GM10248 (cell line): ENCODE measurements at places on chromosomes 3 and 15.

DNA sequence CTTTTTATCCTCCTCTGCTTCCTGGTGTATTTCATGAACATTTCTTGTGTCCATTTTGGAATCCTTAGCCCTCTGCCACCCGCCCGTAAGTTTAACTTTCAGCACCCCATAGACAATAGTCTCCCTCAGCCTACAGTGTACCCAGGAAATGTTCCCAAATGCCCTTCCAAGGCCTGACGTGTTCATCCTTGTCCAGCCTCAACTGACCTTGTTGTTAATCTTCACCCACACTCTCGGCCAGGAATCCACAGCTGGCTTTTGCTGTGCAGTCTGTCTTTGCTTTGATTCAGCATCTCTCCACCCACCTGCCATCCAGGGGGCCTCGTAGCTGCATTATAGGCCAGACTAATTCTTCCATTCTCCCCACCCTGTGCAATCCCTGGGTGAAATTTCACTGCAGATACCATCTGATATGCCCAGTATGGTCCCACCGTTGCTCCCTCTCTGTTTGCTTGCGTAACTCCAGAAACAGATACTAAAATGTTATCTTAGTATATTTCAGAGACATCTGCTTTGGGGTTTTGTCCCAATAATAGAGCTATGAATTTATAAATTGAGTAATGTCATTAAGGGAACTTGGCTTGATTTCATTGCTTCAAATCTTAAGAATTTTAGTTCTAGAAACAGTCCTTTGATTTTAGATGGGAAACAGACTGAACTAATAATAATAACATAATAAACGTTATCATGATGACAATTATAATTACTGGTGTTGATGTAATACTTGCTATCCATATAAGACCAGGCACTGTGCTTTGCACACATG lies 16.6 kb downstream of the GUCA1C start:
- no peak for DNase-seq

GRCh38 chr3:58036293-58037032 lies 28.2 kb downstream of the FLNB start:
- DNase-seq: no peak

GRCh38 chr15:94666553-94666952 lies 435.2 kb downstream of the MCTP2 start:
- no peak for DNase-seq

GRCh38 chr3:114361391-114361790 lies 67.6 kb downstream of the TIGIT start:
- DNase-seq: no peak

GRCh38 chr15:61034678-61035291 lies 194.3 kb downstream of the RORA start:
- DNase-seq: no peak

DNA sequence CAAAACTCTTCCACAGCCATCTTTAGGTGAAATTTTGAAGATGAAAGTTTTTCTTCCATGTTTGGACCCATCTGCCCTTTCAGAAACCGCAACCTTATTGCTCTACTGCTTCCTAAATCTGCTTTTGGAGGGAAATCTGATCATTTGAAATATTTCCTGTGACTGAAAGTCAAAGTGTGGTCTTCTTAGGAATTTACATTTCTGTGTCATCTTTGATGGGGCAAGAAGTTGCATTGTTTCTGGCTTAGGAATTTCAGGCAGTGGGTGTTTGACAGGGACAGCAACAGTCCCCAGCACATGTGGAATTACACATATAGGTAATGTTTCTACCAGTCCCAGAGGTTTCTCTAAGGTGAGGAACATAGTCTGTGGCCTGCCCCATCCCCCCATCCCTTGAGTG lies 5.3 kb upstream of the TYRO3 start:
- no peak for DNase-seq

DNA sequence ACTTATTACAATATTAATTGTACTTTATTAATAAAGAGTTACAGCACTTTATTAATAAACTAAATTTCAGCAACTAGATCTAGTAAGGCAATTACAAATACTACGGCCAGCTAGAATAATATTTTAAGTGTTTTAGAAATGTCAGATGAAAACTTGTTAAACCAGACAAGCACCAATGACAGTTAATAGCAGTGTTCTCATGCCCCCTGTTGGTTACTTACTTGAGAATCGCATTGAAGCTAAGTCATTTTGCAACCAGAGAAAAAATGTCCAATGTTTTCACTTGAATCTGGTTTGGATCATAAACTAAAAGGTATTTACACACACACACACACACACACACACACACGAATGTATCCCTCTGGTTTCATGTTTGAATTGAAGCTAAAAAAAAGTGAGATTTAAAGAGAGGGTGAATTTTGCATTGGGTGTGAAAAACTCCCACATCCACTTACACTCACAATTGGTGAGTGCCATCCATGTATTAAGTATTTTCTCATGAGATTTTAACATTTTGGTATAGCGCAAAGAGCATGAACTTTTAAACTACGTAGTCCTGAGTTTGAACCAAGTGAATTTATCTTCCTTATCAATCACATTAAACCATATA lies 347.7 kb downstream of the ZBBX start:
- DNase-seq: no peak

GRCh38 chr3:156978481-156978961 lies 152.4 kb downstream of the LEKR1 start:
- peak; percentile 53 for DNase-seq

DNA sequence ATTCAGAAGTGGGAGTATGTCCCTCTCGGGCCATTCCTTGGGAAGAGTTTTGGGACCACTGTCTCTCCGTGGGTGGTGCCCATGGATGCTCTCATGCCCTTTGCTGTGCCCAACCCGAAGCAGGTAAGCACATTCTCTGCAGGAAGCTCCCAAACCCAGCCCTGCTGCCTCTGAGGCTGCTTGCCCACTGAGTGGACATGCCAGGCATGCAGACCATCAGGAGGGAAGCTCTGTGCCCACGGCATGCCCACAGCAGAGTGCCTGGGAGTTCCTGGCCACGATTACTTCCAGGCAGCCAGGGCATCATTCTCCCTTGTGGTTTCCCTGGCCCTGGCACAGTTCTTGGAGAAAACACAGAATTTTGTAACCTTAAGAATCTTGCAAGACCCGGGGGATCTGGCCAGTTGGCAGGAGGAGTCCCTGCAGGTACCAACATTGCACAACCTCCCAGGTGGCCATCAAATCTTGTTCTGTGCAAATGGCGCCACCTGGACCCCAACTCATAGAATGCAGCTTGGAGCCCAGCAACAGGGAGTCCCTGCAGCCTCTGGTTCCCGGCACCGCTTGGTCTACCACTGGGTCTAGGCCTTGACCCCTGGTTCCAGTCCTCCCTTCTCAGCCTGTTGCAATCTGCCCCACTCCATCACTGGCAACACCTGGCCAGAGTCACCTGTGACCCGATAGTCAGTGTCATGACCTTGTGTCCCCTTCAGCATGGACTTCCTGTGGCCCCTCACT lies 20.4 kb downstream of the FAH start:
- DNase-seq: peak; percentile 81
